Ureter (tissue), 1 donor: ENCODE measurements at places on chromosomes 2 and 18. TPM values are rescaled to one million over a fixed set of nuclear protein-coding genes. Genes with fewer than 3 reads are reported as not detected.
A peak's percentile ranks its signal among the peaks of the same experiment; 100 is the strongest.

Gene SFTPB
- total RNA-seq = 1.7 TPM

Gene COL4A3
- 23.3 TPM for total RNA-seq

Gene ZFP36L2
- total RNA-seq = 149 TPM

Gene TEX51
- not detected for total RNA-seq

Gene GBX2
- not detected for total RNA-seq

Gene RPRM
- total RNA-seq = 7.7 TPM

Gene C2orf76
- total RNA-seq = 14.3 TPM

Gene TANC1
- total RNA-seq = 62.9 TPM

- no peak for DNase-seq
These were observed 135.7 kb downstream of the ARHGAP28 start for GRCh38 chr18:6865251-6865650.

DNA sequence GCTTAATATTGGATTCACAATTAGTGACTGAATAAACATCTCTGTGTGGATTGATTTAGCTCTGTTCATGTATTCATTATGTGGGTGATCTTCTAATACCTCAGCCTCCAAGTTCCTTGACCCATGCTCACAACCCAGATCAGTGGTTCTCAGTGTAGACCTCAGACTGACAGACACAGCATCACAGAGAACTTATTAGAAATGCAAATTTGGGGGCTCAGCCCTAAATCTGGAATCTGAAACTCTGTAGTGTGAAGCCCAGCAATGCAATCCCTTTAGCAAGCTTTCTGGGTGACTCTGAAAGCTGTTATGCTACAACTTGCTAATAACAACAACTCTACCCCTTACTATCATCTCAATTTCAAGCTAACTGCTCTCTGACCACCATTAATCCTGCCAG is 273.1 kb upstream of the FANCL start:
- DNase-seq = no peak

GRCh38 chr2:168089200-168089599 is 158.2 kb downstream of the STK39 start:
- DNase-seq = no peak

GRCh38 chr18:47054369-47054768 is 18.9 kb upstream of the ELOA2 start:
- DNase-seq = no peak

DNA sequence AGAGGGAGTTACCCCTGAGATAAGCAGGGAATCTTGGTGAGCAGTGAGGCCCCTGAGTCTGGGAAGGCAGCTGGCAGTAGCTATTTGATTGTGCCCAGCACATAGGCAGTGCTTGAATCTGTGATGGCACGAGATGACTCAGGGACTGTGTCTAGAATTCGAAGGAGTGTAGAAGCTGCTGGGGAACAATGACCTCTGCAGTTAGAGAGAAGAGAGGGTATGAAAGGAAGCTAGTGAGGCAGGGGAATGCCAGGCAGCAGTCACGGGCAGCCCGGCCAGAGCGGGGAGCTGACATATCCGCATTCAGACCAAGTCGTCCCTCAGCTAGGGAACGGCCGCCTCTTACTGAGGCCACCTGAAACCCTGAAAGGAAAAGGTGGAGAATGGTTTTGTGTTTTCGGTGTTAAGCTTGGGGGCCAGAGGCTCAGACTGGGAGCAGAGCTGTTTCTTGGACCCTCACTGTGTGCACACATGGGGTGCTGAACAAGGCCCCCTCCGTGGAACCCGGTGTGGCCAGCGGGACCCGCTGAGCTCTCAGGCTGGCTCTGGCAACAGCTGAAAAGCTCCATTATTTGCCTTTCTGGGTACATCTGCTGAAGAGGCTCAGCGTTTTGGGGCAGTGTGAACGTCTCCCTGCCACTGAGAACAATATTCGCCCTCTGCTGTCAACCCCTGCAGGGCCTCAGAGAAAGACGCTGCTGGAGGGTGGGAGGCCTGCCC is 32.9 kb downstream of the ARHGEF4 start:
- no peak for DNase-seq

- no peak for DNase-seq
These were observed 133.1 kb upstream of the CTAGE1 start for GRCh38 chr18:22550861-22551260.

DNA sequence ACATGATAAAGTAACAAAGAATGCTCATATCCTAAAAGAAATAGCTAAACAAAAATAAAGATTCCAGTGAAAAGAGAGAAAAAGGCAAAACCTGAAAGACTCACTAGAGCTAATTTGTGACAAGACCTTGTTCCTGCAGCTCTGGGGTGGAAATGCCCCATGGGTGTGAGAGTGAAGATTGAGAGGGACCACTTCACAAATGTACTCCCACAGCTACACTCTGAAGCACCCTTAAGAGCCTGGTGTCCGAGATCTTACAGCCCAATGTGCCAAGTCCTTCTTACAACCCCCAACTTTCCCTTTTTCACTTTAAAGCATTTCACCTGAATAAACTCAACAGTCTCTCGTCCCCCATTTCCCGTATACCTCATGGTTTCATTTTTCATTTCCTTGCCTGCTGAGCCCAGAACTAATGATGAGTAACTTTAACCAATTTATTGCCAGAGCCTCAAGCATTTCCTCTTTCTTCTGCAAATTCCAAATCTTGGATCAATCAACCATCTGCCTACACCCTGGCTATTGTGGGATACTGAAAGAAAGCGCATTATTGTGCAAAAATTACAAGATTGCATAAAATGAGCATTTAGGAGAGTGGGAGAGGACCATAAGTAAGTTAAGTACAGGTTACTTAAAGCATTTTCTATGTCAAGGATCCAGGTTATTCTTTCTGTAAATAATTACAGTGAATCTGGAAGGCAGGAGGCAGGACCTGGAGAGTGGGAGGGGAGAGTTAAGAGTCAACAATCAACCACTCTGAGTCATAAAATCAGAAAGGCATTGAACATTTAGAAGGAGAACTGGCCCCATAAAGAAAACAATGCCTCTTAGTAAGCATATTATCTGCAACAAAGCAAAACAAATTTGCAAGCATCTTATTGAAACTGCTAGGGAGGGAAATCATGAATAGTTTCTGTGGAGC is 804.4 kb upstream of the CELF4 start:
- DNase-seq = no peak

- DNase-seq = no peak
These were observed 252.5 kb downstream of the GLI2 start for GRCh38 chr2:120988051-120988699.

GRCh38 chr2:174635015-174635593 is 37.5 kb upstream of the WIPF1 start:
- DNase-seq = no peak

- DNase-seq = no peak
These were observed 114.9 kb downstream of the SPP2 start for GRCh38 chr2:234165421-234165820.

DNA sequence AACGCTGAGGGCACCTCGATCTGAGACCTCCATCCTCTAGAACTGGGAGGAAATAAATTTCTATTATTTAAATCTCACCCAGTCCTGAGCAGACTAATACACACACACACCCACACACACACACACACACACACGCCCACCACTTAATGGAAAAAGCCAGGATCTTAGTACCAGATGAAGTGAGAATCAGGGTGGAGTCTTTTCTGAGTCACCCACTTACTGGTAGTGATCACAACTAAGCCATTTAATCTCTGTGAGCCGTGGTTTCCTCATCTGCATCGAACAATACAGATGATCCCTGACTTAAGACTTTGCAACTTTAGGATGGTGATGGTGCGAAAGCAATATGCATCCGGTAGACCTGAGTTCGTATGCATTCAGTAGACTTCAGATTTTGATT is 18.6 kb downstream of the THNSL2 start:
- DNase-seq = no peak

GRCh38 chr18:12679183-12679786 is 21.4 kb upstream of the SPIRE1 start:
- peak; percentile 64 for DNase-seq

DNA sequence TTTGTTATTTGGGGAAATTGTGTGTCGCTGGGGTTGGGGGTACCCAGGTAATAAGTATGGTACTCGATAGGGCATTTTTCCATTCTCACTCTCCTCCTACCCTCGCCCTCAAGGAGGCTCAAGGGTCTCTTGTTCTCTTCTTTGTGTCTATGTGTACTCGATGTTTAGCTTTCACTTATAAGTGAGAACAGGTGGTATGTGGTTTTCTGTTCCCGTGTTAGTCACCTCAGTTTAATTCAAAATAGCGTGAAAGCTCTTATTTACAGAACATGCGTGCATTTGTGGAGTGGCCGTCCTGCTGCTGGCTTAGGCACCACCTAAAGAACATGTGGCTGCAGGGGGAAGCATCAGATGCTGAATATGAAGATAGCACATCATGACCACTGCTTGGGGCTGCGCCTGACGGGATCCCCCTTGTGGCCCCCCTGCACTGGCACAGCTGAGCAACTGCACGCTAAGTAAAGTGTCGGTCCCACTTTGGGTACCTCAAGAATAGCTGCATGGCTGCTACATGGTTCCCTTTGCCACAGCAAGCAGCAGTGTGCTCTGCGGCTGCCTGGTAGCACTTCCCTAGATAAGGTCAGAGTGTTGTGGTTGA is 569.0 kb downstream of the DCDC2C start:
- DNase-seq = no peak

- DNase-seq = no peak
These were observed 21.5 kb downstream of the GALNT1 start for GRCh38 chr18:35603008-35603407.
